ENCODE measurements at places on chromosomes 7 and 10.

DNA sequence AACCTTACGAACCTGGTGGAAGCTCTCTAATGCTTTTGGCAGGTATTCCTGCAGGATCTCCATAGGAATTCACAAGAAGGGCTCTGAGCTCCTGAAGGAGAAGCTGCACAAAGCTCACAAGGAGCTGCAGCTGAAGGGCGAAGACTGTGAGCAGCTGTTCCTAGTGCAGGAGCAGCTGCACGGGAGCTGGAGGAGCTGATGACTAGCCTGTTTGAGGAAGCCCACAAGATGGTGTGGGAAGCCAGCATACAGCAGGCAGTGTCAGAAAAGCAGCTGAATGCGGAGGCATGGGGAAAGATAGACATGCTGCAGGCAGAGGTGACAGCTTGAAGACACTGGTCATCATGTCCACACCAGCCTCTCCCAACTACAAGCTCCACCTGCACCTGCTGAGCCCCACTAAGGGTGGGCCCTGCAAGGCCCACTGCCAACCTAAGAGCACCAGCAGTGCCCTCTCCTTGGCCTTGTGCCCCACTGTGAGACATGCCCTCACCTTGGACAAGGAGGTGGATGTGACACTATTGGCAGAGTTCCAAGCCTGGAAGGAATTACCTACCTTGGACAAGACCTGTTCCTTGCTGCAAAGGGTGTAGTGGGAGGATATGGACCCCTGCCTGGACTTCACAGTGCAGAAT, 250.6 kb downstream of the BBS9 start:
- DNase-seq = no peak

GRCh38 chr7:46015107-46015868, 94.2 kb upstream of the IGFBP3 start:
- no peak for DNase-seq

DNA sequence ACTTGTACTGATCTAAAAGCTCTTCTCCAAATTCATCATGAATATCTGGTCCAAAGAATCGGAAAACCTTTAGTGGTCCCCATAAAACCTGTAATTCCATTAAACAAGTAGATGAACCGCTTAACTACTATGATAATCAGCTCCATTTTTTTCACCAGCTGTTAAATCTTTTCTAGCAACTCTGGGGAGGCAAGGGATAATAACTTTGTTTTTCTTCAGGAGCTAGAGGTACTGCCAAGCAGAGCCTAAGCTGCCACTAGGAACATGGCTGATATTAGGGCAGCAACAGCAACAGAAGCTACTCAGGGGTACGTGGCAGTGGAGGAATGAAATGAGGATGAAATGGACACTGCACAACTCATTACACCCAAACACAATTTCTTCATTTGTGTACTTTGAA, 138.0 kb downstream of the SRPK2 start:
- DNase-seq = no peak

- no peak for DNase-seq
Observed at GRCh38 chr7:83550100-83550499, 98.8 kb downstream of the SEMA3E start.

DNA sequence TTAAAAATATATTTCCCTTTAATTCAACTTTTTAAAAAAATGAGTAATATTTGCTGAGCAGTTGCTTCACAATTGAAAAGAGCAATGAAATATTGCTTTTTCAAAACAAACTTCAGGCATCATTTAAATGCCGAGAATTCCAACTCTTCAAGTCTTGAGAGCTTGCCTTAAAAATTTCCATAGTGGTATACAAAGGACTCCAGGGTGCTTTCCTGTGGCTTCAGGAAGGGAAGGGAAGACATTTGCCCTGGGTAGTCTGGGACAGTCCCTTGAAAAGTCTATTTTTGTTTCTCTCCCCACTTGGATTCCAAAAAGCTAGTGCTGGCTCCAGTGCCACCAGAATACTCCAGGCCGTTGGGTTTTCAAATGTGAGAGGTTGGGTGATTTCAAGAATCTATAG, 71.7 kb downstream of the HYCC1 start:
- no peak for DNase-seq

- no peak for DNase-seq
Observed at GRCh38 chr10:119306986-119307392, 99.6 kb downstream of the GRK5 start.

DNA sequence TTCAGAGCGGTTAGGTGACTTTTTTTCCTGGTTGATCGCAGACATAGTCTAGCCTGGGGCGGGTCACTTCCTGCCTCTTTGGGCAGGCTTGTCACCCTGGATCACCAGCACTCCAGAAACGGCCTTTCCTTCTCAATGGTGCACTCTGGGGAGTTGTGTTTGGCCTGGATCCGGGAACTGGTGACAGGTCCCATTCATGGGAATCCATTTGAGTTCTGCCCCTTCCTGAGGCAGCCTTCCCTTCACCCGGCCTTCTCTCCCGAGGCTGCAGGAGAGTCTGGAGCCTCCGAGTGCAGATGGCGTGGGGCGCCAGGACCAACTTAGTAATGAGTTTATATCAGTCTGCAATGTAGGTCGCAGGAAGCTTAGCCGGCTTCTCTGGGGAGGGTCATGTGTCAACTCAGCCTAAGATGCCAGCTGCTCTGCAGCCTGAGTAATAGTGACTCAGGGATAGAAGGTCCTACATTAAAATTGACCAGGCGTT, 54.2 kb downstream of the TACR2 start:
- no peak for DNase-seq

DNA sequence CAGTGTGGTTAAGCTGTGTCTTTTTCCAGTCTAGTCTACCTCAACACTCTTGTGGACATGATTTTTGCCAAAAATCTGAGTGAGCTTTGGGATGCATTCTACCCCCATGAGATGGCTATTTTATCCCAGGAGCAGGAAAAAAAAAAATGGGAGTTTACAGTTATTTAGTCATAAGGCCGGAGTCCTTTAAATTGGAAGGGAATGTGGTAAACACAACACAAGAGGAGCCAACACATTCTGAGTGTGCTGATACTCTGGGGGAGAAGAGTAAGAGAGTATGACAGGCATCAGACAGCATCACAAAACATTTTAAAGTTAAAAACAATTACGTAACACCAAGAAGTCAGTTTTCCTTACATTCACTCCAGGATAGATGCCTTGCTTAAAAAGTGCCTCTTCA, 46.1 kb downstream of the C1GALT1 start:
- no peak for DNase-seq

DNA sequence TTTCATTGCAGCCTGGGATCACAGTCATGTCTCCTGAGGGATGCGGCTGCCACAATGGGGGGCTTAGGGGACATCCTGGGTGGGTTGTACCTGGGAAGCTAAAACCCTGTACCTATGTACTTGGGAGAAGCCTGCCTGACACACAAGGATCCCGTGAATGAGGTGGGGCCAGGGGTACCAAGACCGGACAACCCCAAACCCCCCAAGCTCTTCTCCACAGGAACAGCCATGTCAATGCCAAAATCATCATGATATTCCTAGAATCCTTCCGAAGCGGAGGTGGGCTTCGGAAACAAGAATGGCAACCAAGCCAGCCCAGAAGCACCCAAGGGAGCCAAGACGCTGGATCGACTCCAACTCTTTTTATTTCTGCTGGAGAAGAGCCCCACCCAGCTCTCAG, 260.3 kb upstream of the TCERG1L start:
- no peak for DNase-seq

GRCh38 chr7:33710608-33711007, 194.7 kb upstream of the BMPER start:
- no peak for DNase-seq

GRCh38 chr7:44985900-44986217, 7.0 kb upstream of the MYO1G start:
- DNase-seq = no peak

- DNase-seq = no peak
Observed at GRCh38 chr10:110608087-110608486, 36.0 kb upstream of the RBM20 start.

GRCh38 chr10:47438857-47439474, 44.9 kb downstream of the ANXA8 start:
- DNase-seq = no peak

GRCh38 chr7:132759482-132760243, 183.4 kb upstream of the PLXNA4 start:
- no peak for DNase-seq

GRCh38 chr10:6385665-6386064, 182.9 kb downstream of the PFKFB3 start:
- no peak for DNase-seq

DNA sequence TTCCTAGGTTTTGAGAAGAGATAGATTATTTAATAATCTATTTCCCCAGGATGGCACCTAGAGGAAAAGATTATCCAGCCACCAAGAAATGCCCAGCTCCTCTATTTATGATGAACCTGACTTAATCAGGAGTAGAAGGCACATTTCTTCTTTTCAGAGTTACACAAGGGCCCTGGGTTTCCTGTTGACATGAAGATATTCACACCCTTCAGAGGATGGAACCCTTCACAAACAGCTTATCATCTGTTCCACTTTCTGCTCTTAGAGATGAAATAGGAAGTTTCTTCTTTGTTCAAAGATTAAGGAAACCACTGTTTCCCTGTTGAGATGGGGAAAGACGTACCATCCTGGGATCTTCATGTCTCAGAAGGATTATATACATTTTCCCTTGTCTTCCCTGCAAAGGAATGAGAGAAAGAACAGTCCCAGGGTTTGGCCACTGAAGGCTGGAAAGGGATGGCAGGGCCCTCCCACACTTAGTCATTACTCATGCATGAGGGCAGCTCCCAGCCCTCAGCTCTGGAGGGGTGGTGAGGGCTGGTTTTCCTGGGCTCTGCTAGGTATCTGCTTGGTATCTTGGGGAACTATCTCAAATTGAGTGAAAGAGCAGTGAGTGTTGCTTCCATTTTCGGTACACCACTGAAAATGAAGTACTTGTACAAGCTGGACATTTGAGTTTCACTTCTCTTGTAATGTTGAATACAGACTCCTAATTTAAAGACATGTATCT, 64.0 kb downstream of the MTPAP start:
- DNase-seq = no peak

DNA sequence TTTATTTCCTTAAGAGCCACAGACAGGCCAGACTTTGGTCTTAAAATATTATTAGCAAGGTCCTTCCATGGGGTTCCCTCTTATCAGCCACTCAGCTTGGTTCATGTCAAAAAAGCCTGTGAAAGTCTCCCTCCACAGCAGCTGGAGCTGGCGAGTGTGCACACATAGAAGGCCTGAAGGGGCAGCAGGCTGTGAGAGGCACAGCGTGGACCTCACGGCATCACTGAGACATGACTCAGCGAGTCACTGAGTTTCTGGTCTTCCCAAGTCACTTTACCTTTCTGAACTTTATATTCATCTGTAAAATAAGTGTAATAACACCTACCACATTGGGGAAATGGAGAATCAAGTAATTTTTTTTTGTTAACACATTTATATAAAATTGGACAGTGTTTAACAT, 8.7 kb downstream of the TAF3 start:
- DNase-seq = no peak

GRCh38 chr7:18975276-18975675, 142.2 kb downstream of the TWIST1 start:
- no peak for DNase-seq

DNA sequence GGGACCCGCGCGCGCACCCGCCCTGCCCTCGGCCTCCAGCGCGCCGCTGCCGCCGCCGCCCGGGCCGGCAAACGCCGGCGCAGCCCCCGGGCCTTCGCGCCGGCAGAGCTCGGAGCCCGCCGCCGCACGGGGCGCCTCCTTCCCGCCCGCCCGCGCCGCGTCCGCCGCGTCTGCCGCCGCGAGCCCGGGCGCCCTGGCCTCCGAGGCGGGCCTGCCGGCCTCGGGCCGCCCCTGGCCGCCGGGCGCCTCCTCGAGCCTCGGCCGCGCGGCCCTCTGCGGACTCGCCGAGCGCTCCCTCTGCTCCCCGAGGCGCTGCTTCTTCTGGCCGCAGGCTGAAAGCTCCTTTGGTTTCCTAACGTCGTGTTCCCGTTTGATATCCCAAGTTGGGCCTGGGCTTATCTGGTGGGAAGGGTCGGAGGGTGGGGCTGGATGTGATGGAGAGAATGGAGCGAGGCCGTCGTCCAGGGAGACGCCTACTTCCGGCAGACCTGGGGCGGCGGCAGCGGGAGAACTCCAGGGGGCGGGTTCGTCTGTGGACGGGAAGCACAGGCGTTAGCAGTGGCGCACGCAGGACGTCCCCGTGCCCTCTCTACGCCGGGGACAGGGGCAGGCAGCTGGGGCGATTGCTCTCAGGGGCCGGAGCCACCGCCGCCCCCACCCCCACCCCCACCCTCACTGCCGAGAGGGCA, 221.0 kb downstream of the PHTF2 start:
- DNase-seq = no peak

DNA sequence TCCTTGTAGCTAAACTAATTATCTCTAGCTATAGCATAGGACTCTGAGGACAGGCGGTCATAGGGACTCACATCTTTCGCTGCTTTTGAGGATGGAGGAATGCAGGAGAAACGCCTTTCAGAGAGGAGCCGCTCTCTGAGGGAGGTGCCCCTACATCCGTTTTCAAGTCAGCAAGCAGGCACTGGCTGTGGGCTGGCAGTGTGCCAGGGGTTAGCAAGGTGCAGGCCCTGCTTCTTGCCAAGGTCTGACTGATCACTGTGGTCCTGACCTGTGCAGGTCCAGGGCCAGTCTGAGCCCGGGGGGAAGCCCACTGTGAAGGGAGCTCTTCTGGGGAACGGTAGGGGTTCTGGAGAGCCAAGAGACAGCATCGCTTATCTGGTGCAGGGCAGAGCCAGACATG, 89.4 kb downstream of the SH3PXD2A start:
- peak; percentile 57 for DNase-seq

DNA sequence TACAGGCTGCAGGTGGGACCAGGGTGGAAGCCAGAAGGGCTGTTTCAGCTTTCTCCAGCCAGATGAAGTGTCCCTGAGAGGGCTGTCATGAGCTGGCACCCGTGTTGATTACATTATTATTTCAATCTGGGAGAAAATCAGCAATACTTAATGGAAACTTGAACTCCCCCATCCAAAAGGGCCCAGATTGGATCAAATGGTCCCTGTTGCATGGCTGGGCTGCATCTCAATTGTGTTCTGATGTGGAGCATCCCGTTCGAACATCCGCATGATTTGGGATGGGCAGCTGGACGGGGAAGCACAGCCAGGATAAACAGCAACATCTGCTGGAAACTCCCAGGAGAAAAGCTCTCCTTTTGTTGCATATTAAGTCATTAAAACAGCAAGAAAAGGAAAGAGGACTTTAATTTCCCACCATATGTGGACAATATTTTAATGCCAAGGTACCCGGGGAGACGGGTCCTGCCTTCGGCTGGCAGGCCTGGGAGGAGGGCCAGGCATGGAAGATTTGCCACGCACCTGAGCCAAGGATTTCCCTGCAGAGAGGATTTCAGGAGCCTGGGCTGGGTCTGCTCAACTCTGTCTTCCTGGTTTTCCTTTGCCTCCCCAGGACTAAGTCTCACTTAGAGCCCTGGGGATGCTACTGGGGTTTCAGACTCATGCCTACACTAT, 52.4 kb downstream of the NPTX2 start:
- no peak for DNase-seq

GRCh38 chr10:78553792-78554191, 515.0 kb upstream of the ZMIZ1 start:
- DNase-seq = no peak

DNA sequence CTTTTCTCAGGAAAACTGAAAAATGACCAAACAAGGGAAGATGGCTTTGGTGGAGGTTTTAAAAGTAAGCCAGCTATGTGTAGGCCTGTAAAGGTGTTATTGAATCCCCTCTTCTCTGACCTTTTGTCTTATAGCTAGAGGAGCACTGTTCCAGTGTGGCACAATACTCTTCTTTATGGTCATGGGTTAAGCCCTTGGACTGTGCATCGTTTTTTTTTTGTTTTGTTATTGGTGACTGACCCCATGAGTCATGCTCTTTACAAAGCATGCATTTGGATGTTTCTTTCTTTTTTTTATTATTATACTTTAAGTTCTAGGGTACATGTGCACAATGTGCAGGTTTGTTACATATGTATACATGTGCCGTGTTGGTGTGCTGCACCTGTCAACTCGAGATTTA, 19.6 kb upstream of the FAM25A start:
- no peak for DNase-seq

Measured in stimulated activated CD8-positive, alpha-beta memory T cell treated with anti-CD3 and anti-CD28 coated beads, Interleukin-4, amount 100 ng/mL, for 1 hour (primary cell).